ENCODE measurements at places on chromosomes 7 and 10.
A peak's percentile ranks its signal among the peaks of the same experiment; 100 is the strongest.

GRCh38 chr7:108078211-108078673 is 51.9 kb downstream of the LAMB4 start:
- DNase-seq = no peak

DNA sequence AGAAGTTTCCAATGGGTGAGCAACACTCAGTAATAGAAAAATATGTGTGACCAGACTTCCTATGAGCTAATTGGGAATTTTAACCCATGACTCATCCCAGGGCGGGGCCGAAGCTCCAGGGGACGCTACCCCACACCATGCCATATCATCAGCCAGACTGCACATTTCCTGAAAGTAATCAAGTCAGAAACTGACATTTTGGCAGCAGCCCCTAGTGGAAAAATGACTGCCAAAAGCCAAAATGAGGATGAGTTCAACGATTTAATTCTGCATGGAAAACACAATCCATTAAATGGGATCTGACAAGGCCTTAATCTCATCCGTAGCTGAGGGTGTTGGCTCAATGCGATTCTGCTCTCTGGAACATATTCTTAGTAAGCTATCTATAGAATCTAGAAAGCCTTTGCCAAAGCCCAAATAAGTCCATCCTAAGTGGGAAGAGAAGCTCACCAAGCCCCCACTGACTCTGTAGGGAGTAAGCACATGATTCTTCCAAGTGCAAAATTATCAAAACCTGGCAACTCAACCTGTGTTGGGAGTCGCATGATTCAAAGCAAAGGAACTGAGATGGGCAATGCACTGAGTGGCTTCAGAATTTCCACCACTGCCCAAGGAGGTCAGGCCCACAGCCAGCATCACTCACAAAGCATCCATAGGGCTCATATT is 93.1 kb upstream of the PDE1C start:
- DNase-seq = no peak

DNA sequence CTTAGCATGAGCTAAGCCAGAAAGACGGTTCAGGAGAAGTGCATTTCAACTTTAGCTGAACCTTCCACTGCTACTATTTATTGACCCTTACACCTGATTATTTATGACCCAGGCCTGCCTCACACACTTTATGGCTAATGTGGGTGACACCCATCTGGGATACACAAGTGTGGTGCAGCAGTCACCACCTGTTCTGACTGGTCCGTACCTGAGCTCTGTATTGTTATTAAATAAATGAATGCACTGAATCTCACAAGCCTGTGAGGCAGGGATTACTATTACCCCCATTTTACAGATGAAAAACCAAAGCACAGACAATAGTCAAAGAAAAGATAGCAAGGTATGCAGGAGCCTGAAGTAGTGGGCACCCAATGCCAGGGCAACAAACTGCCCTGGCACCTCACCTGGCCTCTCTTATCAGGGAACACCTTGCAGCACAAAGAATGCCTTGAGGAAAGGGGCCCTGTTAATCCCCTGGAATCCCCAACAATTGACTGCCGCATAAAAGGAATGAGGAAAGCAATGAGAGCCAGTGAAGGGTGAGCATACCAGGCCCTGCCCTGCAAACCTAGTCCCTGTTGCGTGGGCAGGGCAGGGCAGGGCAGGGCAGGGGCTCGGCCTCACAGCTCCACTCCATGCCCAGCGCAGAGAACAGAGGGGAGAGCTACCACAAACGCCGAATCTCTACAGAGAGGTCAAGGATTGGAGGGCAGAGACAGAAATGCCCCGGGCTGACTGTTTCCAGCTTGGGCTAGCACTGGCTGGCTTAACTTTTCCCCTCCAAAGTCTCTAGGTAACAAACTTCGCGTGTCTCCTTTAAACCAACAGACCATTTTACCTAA is 1.3 kb downstream of the ANXA11 start:
- DNase-seq = no peak

DNA sequence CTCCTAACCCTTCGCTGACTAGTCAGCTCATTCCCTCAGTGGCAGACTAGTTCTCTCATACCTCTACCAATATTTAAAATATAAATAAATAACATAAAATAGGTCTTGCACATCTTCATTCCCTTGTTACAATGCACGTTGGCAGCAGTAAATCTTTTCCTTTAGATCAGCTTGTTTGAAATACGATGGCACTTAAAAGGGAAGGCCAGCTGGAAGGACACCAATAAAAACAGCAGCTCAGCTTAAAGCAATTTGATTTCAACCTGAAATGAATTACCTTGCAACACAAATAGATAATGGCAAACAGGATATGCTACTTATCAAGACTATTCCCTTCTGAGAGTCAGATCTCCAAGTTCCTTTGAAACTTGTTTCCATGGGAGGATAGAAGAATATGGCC is 321.8 kb downstream of the GFRA1 start:
- DNase-seq = no peak

GRCh38 chr10:59833810-59834209 is 72.5 kb downstream of the CCDC6 start:
- no peak for DNase-seq

DNA sequence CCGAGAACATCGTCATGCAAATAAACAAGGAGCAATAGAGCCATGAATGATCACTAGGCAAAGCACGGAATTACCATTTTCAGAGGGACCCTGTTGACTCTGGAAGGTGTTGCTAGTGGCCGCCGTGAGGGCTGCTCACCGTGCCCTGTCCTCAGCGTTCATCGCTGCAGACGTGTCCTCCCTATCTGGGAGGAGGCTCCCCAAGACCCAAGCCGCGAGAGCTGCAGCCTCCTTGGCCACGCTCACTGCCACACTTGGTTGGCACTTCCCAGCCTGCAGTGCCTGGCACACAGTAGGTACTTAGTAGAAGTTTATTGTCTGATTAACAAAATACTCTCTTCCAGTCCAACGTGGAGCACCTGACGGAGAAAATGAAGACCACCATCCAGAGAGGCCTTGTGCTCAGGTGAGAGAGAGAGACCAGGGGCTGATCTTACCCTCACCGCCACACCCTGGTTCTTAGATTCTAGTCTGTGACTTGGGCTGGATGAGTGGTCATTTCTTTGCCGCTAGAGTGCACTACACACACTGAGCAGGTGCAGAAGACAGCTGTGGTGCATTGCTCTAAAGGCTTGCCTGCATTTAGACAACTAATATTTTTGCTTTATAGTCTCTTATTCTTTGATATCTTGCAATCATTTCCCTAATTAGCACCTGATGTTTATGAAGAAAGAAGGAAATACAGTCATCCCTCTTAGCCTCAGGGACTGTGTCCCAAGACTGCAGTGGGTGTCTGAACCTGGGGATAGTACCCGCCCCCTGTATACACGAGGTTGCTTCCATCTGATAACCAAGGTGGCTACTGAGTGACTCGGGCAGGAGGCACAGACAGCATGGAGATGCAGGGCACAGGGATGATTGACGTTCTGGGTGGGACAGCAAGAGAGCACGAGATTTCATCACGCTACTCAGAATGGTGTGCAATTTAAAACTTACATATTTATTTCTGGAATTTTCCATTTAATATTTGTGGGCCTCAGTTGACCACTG is 40.3 kb downstream of the PITRM1 start:
- DNase-seq = no peak

DNA sequence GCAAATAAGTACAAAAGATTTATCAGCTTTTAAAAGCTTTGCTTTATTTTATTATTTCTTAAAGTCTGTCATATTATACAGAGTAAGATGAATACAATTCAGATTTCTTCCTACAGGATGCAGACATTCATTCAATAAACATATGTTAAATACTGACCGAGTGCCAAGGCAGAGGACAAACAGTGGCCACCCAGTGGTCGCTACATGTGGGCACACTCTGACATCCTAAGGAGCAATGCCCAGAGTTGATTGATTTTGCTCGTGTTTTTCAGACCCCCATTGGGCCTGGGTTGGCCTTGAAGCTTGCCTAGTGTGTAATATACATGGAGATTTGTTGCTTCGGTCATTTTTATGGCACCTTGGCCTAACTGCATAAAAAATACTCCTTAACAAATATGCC is 201.2 kb downstream of the CCDC3 start:
- no peak for DNase-seq

DNA sequence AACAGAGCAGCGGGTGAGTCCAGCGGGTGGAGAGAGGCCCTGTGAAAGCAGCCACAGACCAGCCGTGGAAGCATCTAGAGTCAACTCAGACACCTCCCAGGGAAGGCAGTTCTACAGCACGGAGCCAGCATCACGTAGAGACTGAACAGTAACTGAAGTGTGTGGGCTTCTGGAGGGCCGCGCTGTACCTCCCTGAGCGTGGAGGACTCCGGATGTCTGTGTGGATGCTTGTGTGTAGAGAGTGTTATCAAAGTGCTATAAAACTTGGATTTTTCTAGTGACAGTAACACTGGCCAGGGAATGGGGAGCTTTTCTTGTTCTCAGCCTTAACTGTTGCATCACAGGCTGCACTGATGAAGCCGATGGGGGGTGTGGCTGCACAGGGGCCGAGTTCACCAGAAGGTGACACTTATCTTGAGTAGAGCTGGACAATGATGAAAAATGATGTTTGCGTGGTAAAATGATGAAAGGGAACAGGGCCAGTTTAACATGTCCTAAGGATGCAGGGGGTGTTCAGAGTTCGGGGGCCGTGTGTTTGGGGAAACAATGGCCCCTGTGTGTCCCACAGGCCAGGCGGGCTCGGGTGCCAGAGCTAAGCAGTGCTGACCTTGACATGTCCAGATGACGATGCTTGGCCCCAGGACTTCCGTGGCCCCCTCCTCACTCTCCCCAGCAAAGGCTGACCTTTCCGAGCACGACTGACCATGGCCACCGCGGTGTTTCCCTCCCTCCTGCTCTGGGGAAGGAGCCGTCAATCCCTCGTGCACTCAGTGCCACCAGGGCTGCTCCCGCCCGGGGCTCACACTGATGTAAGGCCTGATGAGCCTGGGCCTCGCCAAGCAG is 21.9 kb downstream of the MNX1 start:
- peak; percentile 42 for DNase-seq

DNA sequence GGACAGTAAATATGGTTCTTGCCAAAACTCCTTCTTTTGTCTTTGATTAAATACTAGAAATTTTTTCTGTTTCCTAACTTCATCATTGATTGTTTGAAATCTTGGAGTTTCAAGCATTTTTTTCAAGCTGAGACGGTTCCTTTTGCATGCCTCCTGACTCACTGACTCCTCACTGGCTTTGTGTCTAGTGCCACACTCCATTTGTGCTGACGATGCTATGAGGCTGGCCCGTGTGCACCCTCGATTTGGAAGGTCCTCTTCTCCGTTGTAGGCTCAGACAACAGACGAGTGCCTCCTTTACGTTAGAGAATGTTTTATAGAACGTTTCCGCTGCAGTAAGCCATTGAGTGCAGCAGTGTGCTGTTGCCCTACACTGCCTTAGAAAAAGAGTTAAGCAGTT is 10.8 kb upstream of the CSGALNACT2 start:
- peak; percentile 20 for DNase-seq

GRCh38 chr7:96321658-96322372 is at the start of gene SLC25A13:
SLC25A13 (minus strand) TSS chr7:96322098; CDS start chr7:96321956, 142 bp downstream.
- DNase-seq = peak; percentile 83

GRCh38 chr10:34547291-34547690 is 267.8 kb downstream of the PARD3 start:
- DNase-seq = no peak

DNA sequence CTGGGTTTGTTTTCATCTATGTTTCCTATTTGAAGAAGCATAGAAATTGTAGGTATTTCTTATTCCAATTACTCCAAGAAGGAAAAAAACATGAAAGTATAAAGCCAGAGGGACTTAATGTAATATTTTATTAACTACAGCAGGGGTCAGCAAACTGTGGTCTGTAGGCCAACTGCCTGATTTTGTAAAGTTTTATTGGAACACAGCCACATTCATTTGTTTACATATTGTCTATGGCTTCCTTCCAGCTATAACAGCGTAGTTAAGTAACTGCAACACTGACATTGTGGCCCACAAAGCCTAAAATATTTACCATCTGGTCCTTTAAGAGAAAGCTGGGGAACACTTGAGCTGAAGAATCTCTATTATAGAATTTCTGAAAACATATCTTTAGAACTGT is 306.2 kb downstream of the BICC1 start:
- no peak for DNase-seq

- no peak for DNase-seq
These were observed 363.6 kb downstream of the ATRNL1 start for GRCh38 chr10:115456812-115457211.

GRCh38 chr7:117489911-117490310 is 10.1 kb downstream of the CFTR start:
- no peak for DNase-seq

DNA sequence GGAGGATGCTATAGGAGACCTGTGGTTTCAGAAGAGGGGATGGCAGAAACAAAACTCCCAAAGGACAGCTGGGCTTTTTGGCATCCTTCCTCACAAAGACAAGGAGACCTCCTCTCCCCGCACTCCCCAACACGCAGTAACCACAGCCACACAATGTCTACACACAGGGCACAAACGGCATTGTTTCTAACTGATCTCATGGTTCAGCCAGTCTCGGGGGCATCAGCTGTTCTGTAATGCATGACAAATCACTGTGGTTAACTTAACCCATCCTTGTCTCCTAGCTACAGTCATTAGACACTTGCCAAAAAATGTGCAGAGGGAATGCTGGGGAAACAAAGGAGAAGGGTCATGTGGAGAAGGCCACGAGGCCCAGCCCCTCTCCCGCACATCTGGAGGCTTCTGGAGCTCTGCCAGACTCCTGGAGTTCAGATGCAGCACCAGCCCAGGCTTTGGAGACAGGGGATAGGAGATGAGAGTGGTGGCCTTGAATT is 7.6 kb upstream of the ADAMTS14 start:
- DNase-seq = peak; percentile 40

- no peak for DNase-seq
These were observed 41.8 kb downstream of the NCAPG2 start for GRCh38 chr7:158662610-158663427.

- peak; percentile 29 for DNase-seq
These were observed 482.6 kb downstream of the RPS24 start for GRCh38 chr10:78516236-78516635.

- no peak for DNase-seq
These were observed 1.3 kb upstream of the EIF3B start for GRCh38 chr7:2353113-2353935.

- no peak for DNase-seq
These were observed 278.4 kb downstream of the ANKRD30A start for GRCh38 chr10:37403776-37404175.

DNA sequence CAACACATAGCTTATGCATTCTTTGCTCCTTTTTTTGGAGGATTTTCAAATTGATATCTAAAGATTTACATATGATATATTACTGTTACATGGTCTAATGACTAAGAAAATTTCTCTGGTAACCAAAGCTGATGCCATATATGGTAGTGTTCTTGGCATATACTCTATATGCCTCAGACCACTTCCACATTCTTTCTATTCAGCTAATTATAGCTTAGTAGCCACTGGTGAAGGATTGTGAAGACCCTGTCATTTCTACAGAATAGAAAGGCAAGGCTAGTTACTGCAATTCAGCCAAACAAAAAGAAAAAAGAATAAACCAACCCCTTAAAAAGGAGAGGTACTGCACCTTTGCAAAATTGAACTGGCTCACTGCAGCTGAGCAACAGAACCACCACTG is 3.7 kb downstream of the PURB start:
- DNase-seq = no peak

- DNase-seq = no peak
These were observed 71.0 kb upstream of the ADAM12 start for GRCh38 chr10:126459032-126459831.

Data from activated CD8-positive, alpha-beta memory T cell treated with anti-CD3 and anti-CD28 coated beads, Interleukin-2, amount 50 U/mL, for 48 hours (primary cell).